Frontal cortex (tissue), 4 donors: ENCODE measurements at places on chromosomes 2 and 18.

- no peak for DNase-seq
These were observed 123.9 kb downstream of the ACKR3 start for GRCh38 chr2:236693531-236693930.

DNA sequence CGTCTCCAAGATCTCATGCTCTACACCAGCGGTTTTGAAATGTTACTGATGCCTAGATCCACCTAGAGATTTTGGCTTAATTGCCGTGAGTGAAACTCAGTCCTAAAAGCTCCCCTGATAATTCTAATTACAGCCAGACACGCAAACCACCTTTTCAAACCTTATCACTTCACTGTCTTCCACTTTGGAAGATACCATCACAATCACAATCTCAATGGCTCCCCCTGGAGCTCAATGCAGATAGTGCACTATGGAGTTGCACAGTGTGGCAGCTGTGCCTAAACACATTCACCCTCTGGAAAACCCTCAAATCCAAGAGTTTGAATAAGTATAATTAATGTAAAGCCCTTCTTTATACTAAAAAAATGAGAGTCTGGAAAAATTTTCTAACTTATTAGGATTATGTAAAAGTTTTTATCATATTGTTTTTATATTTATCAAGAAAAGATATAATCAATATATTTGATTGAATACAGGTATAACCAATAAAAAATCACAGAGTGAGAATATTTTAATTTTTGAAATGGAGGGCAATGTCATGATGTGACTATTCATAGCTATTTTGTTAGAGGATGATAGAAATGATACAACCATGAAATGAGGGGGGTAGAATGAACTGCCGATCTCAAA is 102.9 kb upstream of the SLC8A1 start:
- DNase-seq, result no peak

DNA sequence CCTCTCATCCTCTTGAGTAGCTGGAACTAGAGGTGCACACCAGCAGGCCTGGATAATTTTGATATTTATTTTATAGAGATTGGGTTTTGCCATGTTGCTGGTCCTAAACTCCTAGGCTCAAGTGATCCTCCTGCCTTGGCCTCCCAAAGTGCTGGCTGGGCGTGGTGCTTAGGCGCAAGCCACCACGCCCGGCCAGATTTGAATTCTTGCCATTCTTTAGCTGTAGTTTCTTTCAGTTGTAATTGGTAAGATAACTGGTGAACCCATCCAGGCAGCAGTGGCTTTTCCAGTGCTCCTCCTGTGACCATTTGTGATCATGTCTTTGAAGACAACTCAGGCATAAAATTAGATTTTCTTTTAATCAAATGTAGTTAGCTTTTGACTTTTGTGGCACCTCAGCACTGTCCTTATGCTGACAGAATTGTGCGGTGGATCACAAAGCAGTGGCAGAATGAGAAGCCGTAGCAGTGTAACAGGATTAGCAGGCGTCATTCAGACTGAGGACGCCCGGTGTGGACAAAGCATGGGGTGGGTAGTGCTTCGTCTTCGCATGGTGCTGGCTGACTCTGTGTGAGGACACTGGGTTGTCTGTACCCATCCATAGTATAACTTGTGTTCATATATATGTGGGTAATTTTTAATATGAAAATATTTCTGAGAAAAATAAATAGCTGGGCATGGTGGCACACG is 30.0 kb upstream of the TOGARAM2 start:
- no peak for DNase-seq

DNA sequence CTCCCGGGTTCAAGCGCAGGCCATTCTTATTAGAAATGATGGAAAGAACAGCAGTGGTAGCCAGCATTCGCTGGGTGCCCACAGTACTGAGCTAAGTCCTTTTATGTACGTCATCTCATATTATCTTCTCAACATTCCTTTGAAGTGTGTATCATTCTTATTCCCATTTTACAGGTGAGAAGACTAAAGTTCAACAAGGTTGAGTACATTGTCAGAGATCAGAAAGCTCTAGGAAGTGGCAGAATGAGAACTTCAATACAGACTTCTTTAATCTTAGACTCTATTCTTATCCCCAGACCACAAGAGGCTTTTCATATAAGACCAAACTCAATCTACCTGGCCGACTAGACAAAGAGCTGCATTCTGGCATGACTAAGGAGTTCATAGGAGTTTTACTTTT is 86.7 kb downstream of the NPAS2 start:
- DNase-seq, result no peak

GRCh38 chr2:13524492-13524891 is 807.8 kb downstream of the TRIB2 start:
- no peak for DNase-seq

DNA sequence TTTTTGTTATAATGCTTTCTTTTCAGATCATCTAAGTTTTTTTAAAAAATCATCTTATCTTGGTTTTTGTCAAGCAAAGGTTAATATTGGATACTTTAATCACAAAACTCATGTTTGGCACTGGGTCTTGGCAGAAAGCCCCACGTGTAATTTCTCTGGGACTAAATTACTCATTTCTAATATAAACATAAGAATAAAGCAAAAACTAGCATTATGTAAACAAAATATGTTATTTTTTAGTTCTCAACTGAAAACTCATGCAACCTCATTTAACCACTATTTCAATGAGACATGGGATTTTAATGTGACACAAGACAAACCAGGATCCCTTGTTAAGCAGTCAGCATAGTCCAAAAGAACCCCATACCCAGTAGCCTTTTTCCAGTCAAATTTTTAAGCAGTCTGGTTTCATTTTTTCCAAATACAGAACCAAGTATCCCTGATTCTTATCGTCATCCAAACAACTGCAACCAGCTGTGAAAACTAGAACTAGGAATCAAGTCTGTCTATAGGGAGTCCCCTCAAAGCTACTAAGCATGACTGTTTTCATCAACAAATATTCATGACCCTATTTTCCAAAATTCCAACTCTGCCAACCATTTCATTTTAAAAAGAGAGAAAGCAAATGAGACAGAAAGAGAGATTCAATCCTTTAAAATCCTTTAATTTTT is 27.1 kb downstream of the PID1 start:
- DNase-seq, result no peak

- no peak for DNase-seq
These were observed 49.6 kb downstream of the KIF5C start for GRCh38 chr2:148924514-148925178.

- no peak for DNase-seq
These were observed 78.9 kb downstream of the AAK1 start for GRCh38 chr2:69564604-69565003.

GRCh38 chr2:107430006-107430405 is 396.7 kb upstream of the RGPD4 start:
- no peak for DNase-seq

GRCh38 chr2:32383858-32384257 is 27.0 kb downstream of the BIRC6 start:
- DNase-seq, result no peak

DNA sequence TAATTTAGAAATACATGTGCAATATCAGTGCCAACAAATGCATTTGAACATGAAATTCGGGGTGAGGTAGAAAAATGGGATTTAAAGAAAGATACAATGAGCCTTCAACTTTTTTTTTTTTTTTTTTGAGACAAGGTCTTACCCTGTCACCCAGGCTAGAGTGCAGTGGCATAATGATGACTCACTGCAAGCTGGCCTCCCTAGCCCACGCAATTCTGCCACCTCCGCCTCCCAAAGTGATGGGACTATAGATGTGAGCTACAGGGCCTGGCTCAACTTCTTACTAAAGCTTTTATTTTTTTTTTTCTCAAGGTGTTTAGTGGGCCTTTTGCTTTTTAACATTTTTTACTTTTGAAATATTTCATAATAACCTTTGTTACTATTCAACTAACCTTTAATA is 365.6 kb downstream of the LRRTM4 start:
- DNase-seq, result no peak

- no peak for DNase-seq
These were observed 27.9 kb upstream of the GREB1 start for GRCh38 chr2:11505652-11506610.

DNA sequence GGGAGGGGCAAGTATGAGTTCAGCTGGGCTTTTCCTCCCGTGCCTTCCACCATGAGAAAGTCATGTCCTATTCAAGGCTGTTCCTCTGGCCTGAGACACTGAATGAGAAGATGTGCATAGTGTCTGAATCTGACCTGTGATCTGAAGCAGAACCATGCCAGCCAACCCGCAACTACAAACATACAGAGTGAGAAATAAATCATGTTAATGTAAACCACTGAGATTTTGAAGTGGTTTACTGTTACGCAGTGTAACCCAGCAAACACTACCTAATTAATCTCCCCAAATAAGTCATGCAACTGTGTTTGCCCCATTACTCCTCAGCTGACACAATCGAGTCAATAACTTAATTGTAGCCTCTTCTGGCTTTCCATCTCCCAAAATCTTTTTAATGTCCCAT is 49.2 kb downstream of the METTL4 start:
- no peak for DNase-seq

GRCh38 chr2:69986691-69987090 is 25.3 kb upstream of the ASPRV1 start:
- no peak for DNase-seq

- no peak for DNase-seq
These were observed 9.2 kb downstream of the IRS1 start for GRCh38 chr2:226790431-226790830.

- no peak for DNase-seq
These were observed 15.4 kb downstream of the MRPL44 start for GRCh38 chr2:223972656-223973102.

DNA sequence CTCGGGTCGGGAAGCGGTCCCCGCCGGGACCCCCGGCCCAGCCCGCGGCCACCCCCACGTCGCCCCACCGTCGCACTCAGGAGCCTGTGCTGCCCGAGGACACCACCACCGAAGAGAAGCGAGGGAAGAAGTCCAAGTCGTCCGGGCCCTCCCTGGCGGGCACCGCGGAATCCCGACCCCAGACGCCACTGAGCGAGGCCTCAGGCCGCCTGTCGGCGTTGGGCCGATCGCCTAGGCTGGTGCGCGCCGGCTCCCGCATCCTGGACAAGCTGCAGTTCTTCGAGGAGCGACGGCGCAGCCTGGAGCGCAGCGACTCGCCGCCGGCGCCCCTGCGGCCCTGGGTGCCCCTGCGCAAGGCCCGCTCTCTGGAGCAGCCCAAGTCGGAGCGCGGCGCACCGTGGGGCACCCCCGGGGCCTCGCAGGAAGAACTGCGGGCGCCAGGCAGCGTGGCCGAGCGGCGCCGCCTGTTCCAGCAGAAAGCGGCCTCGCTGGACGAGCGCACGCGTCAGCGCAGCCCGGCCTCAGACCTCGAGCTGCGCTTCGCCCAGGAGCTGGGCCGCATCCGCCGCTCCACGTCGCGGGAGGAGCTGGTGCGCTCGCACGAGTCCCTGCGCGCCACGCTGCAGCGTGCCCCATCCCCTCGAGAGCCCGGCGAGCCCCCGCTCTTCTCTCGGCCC is 13.6 kb downstream of the SPEG start:
- no peak for DNase-seq

DNA sequence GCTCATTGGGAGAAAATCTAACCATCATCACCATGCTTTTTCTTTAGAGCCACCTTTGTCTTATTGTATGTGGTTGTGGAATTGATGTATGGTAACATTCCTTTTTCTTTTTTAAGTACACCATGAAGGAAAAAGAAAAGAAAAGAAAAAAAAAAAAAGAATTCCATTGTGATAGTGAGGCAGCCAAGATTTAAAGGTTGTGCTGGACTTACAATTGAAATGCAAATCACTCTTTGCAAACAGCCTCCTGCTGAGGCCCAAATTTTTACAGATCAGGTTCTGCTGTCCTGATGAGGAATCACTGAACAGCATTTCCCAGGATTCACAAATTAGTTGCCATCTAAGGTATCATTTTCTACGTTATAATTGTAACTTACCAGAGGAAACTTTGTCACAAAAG is 1101.0 kb upstream of the FANCL start:
- no peak for DNase-seq

GRCh38 chr2:120936476-120937334 is 201.0 kb downstream of the GLI2 start:
- no peak for DNase-seq

GRCh38 chr2:101446869-101447268 is 28.0 kb downstream of the RFX8 start:
- no peak for DNase-seq

GRCh38 chr2:184637781-184638180 is 39.5 kb downstream of the ZNF804A start:
- DNase-seq, result no peak

GRCh38 chr18:23099621-23100020 is 35.7 kb upstream of the CABLES1 start:
- DNase-seq, result no peak

DNA sequence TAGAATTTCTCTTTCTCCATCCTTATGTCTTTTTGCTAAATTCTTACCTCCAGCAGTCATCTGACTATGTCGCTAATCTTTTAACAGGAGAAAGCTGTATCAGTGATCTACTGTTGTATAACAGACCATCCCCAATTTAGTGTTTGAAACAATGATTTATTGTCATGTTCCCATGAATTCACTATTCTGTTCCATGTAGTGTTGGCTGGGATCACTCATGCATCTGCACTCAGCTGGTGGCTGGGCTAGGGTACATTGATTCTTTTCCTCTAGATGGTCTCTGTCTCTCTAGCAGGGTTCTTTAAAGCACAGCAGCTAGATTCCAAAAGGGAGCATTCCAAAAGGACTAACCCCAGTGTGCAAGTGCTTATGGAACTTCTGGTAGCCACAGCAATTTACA is 184.2 kb upstream of the FANCL start:
- no peak for DNase-seq

DNA sequence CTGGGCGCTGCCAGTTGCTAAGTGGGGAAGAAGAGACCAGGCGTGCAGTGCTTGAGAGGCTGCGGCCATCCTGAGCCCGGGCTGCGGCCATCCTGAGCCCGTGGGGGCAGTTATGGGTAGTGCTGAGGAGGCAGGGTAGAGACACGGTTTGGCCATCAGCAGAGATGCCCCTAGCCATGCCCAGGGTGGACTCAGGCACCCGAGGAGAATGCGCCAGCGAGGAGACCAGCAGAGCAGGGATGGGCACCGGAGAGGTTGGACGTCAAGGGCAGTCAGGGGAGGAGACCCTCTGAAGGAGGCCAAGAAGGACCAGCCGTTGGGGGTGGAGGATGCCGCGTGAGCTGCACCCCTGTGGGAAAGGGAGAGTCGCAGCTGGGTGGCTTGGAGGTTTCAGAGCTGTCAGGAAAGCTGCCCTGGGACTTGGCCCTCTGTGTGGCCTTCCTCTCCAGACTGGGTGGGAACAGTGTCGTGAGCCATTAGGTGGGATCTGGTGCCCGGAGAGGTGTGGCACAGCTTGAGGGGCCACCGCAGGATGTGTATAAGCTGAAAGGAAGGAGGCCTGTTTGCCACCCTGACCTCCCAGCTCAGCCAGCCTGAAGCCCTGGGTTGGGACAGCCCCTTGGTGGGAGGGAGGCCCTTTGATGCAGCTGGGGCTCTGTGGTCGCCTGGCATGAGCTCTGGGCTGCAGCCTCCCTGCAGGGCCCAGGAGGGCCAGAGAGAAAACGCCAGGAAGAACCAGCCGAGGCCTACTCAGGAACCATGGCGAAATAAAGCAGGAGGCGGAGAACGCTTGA is 56.0 kb downstream of the SH3BP4 start:
- DNase-seq, result no peak
